Effector CD4-positive, alpha-beta T cell (primary cell): ENCODE measurements at places on chromosomes 7 and 10.

DNA sequence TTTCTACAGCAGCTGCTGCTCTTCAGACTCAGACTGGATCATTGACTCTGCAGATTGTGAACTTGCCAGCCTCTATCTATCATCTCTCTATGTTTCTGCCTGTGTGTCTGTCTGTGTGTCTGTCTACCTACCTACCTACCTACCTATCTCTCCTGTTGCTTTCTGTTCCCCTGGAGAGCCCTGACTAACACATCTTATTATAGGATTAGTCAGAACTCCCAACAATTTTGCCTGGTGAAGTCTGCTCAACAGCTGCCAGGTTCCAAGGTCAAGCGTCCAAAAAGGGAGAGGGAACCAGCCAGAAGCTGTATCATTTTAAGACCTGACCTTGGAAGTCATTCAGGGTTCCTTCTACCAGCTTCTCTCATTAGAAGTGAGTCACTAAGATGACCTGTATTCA lies 579.0 kb upstream of the DPP6 start:
- no peak for DNase-seq

GRCh38 chr7:2023877-2024566 lies 208.7 kb downstream of the MAD1L1 start:
- DNase-seq, result no peak

- DNase-seq, result no peak
Measured at GRCh38 chr7:157482517-157483087, 145.8 kb downstream of the DNAJB6 start.

GRCh38 chr7:17234030-17234397 lies 64.4 kb upstream of the AHR start:
- DNase-seq, result peak; percentile 40

GRCh38 chr10:4315551-4315950 lies 510.5 kb upstream of the AKR1E2 start:
- DNase-seq, result no peak

- no peak for DNase-seq
Measured at GRCh38 chr10:31341552-31341951, 22.5 kb downstream of the ZEB1 start.

- DNase-seq, result no peak
Measured at GRCh38 chr10:88440541-88440940, 142.6 kb downstream of the RNLS start.

DNA sequence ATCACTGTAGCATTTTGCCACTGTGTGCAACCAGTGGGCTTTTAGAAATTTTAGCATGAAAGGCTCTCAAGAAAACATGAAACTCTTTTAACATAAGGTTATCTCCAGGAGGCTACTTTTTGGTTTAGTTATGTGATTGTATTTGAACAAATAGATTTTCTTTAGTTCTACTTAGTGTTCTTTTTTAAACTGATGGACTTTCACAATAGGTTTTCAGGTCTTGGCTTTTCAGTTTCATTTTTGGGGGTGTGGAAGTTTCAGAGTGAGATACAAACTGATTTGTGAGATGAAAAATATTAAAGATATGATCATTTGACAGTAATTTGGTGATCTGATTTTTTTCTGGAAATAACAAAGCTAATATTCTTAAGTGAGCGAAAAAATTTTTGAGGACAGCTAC lies 344.1 kb downstream of the PHF14 start:
- DNase-seq, result no peak
